ENCODE measurements at places on chromosomes 3 and 15.
A peak's percentile ranks its signal among the peaks of the same experiment; 100 is the strongest.

DNA sequence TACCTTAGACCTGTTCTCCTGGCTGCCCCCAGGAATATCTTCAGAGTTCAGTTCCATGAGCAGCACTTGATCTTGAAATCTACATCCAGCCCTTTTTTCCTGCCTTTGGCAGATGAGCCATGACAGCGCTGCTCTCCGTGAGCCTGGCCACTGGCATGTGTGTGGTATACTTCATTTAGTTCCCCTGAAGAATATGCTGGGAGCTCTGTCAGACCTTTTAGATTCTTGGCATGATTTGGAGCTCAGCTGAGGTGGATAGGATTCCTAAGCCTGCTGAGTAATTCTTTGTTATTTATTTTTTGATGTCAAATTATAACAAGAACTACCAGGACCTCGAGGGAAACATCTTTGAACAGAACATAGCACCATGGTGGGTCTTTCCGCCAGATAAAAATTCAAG, 121.7 kb downstream of the EDEM1 start:
- DNase-seq, result no peak

- peak; percentile 12 for DNase-seq
Measured at GRCh38 chr3:197181741-197182140, 116.7 kb downstream of the DLG1 start.

- no peak for DNase-seq
Measured at GRCh38 chr3:57436195-57436761, 107.9 kb downstream of the DNAH12 start.

- DNase-seq, result no peak
Measured at GRCh38 chr3:64741341-64741740, 53.5 kb upstream of the ADAMTS9 start.

GRCh38 chr3:163523375-163523774, 1554.9 kb downstream of the SI start:
- DNase-seq, result no peak

DNA sequence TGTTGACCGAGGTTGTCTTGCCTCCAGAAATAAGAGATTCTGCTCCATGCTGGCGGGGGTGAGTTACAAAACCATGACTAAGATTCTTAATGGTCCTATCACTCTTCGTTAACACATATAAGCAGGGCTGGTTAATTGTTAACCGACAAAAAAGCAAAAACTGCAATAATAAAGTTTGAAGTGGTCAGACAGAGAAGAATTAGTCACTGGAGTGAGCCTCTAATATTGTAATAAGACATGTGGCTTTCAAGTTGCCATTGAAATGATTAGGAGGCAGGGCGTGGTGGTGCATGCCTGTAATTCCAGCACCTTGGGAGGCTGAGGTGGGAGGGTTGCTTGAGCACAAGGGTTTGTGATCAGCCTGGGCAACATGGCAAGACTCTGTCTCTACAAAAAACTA, 78.4 kb upstream of the NR2F2 start:
- DNase-seq, result no peak

DNA sequence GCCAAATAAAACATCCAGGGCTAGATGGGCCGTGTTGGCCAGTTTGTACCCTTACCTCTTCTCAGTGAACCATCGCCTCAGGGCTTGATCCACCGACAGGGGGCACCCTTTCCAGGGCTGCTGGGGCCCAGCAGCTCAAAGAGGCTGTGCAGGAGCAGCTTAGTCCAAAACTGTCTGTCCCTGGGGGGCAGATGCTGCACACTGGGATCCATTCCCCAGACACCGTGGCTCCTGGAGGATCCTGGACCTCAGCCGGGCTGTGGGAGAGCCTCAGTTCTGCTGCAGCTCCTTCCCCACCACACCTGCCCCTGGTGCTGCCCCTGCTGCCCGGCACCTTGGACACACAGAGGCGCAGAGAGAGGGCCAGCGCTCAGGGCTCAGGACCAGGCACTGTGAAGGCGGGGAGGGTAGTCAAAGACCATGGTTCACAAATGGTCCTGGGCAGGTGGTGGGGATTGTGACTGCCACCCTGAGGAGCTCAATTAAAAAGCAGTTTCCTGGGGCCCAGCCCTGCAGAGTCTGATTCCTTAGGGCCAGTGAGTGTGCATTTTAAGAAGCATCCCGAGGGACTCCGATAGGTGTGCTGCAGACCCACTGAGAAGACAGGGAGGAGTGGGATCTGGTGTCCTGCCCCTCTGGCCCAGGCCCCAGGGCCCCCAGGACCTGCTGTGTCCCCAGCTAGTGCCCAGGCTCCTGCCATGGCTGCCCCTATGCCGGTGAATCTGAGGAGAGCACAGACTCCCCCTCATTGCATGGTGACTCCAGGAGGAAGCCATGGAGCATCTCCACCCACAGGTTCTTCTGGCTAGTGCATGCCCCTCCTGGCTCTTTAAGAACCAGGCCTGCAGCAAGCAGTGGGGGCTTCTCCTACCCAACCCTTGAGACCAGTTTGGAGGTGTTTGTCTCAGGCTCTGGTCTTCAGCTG, 86.5 kb upstream of the PRR20G start:
- no peak for DNase-seq

DNA sequence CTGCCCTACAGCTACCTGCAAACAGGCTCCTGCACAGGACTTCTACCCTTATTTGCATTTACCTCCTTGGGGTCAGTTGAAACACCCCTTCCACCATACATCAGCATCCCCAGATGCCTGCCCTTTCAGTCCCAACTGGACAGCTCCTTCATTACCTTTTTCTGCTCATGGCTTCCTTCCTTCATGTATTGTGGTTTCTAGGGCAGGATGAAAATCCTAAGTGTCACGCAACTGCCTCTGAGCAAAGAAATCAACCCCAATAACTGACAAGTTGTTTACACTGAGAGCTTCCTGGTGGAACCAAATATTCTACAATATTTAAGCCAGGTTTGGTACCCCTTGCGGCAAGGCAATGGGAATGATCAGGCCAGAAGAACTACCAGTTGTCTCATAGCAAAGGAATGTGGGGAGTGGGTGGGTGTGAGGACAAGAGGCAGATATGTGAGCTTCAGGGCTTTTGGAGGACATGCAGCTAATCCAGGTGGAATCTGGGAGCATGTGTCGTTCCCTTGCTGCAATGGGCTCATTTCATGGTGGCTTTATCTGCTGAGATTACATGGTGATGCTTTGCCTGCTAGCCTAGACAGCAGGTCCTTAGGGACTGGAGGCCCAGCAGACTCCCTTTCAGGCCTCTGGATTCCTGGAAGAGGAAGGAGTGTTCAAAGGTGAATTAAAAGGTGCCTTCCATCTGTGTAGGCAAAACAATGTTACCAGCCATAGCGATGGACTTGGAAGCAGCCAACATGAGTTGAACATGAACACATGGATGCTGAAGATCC, 34.9 kb downstream of the PPCDC start:
- no peak for DNase-seq

DNA sequence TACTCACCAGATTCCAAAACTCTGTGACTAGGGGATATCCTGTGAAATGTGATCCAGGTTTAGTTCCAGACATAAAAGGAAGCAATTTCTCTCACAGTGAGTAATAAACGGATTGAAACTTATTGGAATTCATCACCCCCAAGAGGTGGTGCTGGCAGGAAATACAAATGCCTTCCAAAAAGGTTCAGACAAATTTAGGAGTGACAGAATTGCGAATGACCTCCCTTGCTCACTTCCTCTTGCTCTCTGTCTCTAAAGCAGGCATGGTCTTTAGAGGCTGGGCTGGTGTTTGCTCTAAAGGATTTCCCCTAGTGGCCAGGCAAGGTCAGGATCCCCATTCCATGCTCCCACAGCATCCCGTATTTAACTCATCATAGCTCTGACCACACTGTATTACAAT, 449.4 kb upstream of the PPP2R3A start:
- no peak for DNase-seq

DNA sequence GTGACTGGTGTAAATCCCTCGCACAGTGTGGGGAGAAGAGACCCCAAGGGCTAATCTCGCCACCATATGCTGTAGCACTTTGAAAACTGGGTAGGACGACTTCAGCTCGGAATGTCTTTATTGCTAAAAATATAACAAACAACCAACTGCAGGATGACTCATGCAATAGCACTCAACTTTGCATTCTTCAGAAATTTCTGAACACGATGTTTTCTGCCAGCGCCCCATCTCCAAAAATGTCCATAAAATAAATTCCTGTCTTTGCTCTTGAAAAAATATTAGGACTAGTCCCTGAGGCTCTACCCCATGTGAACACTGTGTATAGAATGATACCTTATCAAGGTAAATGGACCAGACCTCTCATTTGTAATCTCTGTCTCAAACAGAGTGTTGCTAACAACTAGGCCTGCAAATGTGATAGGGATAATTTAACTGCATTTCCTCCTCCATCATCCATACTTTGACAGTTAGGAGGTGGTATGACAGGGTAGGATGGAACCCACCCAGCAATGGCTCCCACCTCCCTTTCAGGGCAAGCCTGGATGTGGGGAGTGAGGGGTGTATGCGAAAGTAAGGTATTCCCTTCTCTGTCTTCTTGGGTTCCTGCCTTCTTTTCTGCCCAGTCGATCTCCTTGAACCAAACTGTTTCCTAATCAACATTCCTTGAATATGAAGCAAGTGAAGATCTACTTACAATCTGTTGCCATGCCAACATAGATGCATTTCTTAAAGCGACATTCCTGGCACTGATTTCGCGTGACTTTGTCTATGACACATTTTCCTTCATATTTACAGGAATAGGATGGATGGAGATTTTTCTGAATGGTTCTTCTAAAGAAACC, 201.1 kb downstream of the NR1D2 start:
- no peak for DNase-seq

DNA sequence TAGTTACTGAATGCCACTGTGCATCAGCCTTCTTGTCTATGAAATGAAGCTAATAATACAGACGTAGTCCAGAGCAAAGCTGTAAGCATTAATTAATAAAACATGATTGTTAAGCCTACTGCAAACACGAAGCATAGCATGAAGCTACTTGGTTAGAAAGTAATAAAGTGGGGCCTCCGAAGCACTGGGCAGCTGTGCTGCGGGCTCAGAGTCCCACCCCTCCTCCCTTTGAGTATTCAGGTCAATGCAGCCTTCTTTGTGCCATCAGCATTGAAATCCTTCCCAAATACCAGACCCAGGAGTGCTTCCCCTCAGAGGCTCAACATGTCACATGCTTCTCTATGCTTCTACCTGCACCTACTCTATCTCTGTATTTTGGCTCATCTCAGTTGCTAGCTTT, 1112.6 kb downstream of the IGSF11 start:
- DNase-seq, result no peak

DNA sequence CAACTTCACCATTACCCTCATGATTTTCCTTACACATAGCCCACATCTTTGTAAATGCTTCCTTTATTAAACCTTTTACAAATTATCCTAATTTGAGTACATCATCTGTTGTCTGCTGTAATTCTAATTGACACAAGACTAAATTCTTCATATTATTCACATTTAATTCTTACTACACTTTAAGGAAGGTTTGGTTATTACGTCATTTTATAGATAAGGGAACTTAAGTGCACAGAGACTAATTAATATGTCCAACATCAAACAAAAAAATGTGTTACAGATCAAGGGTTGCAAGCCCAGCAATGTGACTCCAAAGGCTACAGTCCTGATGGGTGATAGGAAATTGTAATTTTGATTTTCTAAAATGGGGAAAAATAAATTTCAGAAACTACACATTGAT, 289.1 kb upstream of the ZNF385D start:
- DNase-seq, result no peak

DNA sequence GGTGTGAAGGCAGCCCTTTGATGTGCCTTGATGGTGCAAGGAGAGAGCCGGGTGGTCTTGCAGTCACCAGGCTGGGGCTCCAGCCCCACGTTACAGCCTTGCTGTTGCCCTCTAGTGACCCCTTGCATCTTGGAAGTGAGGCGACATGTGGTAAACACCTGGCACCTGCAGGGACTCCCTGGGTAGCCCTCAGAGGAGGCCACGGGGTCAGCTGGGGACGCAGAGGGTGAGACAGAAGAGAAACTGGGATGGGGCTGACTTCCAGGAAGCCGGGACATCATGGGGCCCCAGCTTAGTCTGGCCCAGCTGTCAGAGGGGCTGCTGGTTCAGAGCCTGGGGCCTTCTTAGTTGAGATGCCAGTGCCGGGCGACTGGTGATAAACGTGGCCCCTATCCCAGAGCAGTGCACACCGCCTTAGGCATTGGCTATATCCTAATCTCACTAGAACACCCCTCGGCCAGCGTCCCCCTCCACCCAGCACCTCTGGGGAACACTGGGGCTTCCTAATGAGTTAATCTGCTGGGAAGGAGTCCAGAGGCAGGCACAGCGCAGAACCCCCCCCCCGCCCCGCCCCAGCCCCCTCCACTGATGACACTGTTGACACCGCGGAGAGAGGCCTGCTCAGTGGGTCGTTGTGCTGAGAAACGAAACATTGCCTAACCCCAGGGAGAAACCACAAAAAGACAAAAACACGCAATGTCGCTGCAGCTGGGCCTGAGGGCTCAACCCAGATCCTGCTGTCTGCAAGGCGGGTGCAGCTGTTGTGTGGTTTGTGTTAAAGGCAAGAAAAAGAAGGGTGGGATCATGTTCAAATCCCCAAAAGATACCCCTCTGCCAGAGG, 60.5 kb upstream of the KLF13 start:
- DNase-seq, result no peak

DNA sequence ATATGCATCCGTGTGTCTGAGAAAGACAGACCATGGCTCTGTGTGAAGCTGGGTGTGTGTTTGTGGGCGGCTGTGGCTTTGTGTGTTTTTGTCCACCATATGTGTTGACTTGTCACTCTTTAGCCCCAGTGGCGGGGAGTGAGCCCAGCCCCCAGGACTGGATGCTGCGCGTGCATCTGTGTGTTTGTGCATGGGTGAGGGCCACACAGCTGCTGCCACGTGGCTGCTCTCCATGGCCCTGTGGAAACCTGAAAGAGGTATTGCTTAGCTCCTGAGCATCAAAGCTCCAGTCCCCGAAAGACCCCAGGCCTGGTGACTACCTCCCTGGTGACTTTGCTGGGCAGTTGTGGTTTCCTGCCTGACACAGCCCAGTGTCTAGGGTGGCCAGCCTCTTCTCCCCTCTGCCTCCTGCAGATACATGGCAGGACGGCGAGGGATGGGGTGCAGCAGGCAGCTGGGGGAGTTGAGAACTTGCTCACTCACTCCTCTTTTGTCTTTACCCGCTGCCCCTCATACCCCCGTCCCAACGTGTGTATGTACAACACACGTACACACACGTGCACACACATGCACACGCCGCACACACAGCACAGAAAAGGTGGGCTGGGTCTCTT, 6.5 kb downstream of the EPHB3 start:
- no peak for DNase-seq

Measured in midbrain (tissue), 1 donor.